WTC11 (cell line): ENCODE measurements at places on chromosomes 16 and 17. TPM values are rescaled to one million over a fixed set of nuclear protein-coding genes. Genes with fewer than 3 reads are reported as not detected.

- no peak for DNase-seq
These were observed 140.9 kb upstream of the WSB1 start for GRCh38 chr17:27153005-27153404.

- DNase-seq, result peak; percentile 29
These were observed 100.7 kb downstream of the MARF1 start for GRCh38 chr16:15542261-15542660.

GRCh38 chr17:8941520-8941919 lies 24.0 kb downstream of the PIK3R5 start:
- no peak for DNase-seq

- no peak for DNase-seq
These were observed 222.8 kb downstream of the CCDC182 start for GRCh38 chr17:57522042-57523005.

GRCh38 chr17:20156196-20157000 lies 147.2 kb downstream of the SPECC1 start:
- DNase-seq, result peak; percentile 66

ST6GALNAC1 gene
- 0.13 to 0.37 TPM (median 0.16 TPM) in 3 replicates for total RNA-seq

FOXF1 gene
- total RNA-seq, result 0.09 to 0.14 TPM in 2 of 3 replicates, not detected in the other

CCL3 gene
- total RNA-seq, result 0.44 to 0.72 TPM (median 0.55 TPM) in 3 replicates
